ENCODE measurements at places on chromosomes 6 and 20.

- DNase-seq = no peak
Observed at GRCh38 chr6:139639507-139639906, 265.1 kb upstream of the CITED2 start.

DNA sequence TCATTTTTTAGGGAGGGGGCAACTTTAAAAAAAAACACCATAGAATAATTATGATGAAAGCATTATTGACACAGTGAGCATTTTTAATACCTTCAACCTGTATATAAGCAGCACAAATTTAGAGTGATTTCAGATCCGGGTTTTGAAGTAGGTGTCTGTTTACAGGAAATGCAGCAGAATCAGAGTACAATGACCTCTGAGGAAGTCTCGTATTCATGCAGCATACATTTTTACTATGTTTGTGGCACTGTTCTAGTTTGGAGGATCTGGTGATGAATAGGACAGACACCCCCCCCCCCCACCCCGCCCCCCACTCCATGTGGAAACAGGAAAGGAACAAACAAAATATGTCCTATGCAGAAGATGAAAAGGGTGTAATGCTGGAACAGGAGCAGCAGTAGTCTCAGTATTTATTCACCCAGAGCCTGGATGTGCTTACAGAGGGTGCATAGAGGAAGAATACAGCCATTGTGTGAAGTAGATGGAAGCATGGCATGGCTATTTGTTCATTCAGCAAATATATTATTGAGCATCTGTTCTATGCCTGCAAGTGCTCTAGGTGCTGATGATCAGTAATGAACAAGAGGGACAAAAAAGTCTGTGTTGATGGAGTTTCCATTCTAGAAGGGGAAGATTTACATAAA lies 19.7 kb downstream of the VAPB start:
- DNase-seq = peak; percentile 48

DNA sequence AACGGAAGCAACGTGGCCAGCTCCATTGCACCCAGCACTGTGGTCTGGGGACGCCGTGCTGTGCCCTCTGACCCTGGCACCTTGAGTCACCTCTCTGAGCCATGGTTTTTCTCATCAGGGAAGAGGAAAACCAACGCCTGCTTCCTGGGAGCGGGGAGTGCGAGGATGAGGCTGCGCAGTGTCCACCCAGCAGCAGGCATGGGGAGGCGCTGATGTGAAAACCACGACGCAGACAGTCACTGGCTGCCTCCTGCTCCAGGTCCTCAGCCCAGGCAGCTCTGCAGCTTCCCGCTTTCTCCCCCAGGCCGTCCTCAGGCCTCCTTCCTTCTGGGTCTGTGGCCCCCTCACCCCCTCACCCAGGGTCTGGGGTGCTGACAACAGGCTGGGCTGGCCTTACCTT lies 14.0 kb downstream of the GATA5 start:
- no peak for DNase-seq

- DNase-seq = no peak
Observed at GRCh38 chr6:159871906-159872305, 18.9 kb upstream of the MAS1 start.

DNA sequence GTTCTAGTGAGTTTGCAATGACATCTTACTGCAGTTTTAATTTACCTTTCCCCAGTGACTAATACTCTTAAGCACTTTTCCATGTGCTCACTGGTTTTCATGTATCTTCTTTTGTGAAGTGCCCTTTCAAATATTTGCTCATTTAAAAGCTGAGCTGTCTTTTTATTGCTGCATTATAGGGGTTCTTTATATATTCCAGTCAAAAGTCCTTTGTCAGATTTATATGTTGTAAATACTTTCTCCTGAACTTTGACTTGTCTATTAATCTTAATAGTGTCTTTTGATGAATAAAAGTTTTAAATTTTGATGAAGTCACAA lies 50.2 kb upstream of the ELOVL5 start:
- DNase-seq = no peak

GRCh38 chr20:10539818-10540553 lies 104.9 kb downstream of the SLX4IP start:
- no peak for DNase-seq

DNA sequence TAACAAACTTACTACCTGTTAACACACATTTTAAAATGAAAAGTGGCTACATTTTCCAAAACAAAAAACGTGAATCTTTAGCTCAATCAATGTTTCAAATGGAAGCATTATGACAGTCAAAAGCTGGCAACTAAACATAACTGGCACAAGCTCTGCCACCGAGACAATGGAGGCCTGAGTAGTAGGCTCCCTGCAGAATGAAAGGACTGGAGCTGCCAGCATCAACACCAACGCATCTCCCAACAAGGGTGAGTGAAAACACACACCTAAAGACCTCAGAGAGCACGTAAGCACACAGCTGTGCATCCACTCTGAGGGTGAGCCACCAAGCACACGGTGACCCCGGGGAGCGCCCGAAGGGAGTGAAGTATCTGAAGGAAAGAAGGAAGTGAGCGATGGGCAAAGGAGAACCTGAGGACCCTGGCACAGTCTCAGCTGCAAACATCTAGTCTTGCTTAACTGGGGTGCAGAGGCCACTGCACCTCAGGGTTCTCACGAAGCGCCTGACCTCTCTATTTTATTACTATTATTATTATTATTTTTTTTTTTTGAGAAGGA lies 1.6 kb upstream of the ADRM1 start:
- no peak for DNase-seq

DNA sequence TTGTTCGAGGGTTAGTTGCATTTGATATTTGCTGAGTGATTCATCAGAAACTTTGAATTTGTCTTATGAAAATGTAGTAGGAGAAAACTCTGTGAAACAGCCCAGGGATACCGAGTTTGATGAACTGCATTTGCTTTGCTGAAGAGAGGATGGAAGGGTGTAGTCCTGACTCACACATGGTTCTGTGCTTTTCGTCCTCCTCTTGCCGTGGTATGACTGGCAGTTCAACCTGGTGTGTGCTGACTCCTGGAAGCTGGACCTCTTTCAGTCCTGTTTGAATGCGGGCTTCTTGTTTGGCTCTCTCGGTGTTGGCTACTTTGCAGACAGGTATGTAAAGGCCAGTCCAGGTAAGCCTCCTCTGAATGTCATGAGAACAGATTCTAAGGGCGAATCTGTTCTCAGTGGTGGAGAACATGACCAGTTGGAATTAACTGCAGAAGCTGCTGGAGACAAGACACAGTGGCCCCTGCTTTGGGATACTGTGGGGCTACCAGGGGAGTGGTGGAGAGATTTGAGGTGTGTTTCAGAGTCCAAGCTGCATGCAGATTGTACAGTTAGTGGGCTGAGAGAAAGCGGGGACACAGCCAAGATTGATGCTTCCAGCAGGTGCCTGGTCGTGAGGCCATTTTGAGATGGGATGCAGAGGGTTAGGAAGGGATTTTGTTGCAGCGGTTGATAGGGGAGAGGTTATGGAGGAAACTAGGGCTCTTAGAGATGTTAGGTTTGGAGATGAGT lies 8.4 kb downstream of the SLC22A1 start:
- no peak for DNase-seq

DNA sequence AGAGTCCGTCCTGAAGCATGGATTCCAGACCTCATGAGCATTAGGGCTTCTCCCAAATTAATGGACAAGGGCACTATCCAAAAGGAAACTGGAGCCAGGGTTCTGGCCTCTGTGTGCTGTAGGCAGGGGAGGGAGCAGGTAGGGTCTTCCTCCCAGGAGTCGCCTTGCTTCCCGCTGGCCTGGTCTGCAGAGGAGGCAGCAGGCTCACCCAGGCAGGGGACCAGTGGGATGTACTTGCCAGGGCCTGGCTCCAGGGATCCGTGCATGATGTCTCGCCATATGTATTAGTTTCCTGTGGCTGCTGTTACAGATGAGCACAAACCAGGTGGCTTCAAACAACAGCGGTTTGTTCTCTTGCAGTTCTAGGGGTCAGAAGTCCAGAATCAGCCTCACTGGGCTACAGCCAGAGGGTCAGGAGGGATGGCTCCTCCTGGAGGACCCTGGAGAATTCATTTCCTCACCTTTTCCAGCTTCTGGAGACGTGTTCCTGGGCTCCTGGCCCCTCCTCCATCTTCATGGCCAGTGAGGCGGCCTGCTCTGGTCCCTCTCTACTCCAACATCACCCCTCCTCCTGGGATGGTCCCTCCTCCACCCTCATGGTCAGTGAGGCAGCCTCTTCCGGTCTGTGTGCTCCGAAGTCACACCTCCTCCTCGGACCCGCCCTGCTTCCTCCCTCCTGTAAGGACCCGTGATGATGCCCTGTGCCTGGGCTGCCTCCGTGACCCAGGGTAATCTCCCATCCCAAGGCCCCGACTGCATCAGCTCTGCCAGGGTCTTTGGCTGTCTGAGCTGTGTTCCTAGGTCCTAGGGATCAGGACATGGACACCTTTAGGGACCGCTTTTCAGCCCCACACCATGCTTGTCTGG lies 329.1 kb downstream of the CDH4 start:
- DNase-seq = no peak

DNA sequence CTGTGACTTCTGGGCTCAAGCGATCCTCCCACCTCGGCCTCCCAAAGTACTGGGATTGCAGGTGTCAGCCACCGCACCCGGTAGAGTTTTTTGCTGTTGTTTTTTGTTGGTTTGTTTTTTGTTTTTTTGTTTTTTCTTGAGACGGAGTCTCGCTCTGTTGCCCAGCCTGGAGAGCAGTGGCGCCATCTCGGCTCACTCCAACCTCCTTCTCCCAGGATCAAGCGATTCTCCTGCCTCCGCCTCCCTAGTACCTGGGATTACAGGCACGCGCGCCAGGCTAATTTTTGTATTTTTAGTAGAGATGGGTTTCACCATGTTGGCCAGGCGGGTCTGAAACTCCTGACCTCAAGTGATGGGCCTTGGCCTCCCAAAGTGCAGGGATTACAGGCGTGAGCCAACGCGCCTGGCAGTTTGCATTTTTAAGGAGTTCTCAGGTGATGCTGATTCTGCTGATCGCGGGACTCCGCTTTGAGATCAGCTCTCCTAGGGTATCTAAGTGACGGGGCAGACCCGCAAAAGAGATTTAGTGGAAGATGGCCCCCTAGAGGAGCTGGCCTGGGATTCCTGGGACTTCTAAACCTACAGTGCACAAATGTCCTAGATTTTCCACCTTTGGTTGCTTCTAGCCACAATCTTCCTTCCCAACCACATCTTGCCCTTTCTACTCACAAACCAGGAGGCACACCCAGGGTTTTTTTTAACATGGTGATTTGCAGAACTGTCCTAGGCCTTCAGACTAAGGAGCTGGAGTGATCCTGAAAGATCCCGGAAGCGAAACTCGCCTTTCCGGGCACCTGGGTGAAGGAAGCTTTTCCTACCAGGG lies 45.2 kb downstream of the DPPA5 start:
- no peak for DNase-seq

GRCh38 chr6:35124356-35124755 lies 16.8 kb downstream of the TCP11 start:
- DNase-seq = no peak

- no peak for DNase-seq
Observed at GRCh38 chr6:81731814-81732213, 20.7 kb downstream of the TENT5A start.

- no peak for DNase-seq
Observed at GRCh38 chr6:112205427-112206109, 48.8 kb downstream of the LAMA4 start.

- DNase-seq = no peak
Observed at GRCh38 chr6:35078226-35078850, 62.8 kb downstream of the TCP11 start.

DNA sequence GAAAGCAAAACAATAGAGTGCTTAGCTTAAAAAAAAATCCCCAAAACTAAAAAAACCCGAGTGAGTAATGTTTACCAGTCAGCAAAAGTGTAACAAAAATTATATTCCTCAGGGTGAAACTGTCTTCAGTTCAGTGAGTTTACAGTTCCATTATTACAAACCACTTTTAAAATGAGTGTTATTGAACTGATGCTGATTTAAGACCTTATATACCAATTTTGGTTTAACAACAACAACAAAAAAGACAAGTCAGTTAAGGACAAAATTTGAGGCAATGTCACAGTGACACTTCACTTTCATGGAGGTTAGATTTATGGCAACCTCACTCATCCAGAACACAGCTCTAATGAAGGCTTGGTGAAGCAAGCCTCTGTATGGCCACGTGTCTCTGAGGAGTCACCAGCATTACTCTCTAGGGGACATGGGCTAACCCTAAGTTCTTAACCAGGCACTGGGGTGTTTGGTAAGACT lies 630.8 kb downstream of the PHF3 start:
- DNase-seq = no peak

DNA sequence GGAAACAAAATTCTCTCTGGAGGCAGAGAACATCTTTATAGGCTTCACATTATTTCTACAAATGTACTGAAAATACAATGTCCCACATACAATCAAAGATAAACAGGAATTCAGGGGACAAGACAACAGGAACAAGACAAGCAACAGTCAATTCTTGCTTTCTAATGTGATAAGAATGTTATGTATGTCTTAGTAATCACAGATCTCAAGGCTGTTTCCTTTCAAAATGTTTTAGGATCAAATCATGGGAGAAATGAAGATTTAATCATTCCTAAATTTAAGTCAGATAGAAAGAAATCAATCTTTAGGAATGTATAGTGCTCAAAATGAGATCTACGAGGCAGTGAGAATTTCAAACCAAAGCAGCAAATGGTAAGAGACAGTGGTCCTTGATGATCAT lies 32.1 kb downstream of the NEDD9 start:
- DNase-seq = no peak

DNA sequence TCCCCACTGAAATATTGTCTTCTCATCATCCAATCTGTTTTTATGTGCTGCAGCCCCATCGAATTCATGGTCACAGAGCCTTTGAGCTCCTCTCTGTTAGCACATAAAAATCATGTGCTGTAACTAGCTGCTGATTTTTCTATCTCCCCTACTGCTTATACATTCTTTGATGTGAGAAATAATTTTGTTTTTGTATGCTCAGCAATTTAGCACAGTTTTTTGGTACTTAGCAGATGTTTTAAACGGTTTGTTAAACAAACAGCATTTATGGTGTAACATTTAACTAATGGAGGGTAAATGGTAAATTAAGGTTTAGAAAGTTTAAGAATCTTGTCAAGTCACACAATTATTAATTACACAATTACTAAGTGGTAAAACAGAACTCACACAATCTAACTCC lies 131.8 kb upstream of the C6orf118 start:
- DNase-seq = no peak

GRCh38 chr6:14452567-14453527 lies 335.3 kb downstream of the CD83 start:
- peak; percentile 47 for DNase-seq

Data from CD4-positive, alpha-beta T cell treated with Interleukin-21 for 1 hour (primary cell).